ENCODE measurements at places on chromosomes 1 and 21.

DNA sequence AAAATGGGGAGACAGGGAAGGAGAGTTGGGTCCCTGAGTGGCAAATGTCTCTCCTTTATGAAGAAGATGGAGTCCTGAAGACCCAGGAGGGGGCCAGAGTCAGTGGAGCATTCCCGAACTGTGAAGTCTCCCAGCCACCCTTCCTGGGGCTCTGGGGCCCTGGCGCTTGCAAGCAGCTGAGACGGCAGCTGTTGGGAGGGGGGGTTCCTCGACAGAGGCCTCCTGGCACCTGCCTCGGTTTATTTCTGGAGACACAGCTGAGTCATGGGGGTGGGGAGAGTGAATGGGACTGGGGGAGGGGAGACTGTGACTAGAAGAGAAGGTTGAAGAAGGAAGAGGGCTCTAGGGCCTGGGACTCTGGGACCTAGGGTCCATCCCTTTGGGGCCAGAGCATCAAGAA lies 14.0 kb downstream of the NES start:
- no peak for DNase-seq

GRCh38 chr1:55443175-55443915 lies 228.2 kb upstream of the USP24 start:
- no peak for DNase-seq

DNA sequence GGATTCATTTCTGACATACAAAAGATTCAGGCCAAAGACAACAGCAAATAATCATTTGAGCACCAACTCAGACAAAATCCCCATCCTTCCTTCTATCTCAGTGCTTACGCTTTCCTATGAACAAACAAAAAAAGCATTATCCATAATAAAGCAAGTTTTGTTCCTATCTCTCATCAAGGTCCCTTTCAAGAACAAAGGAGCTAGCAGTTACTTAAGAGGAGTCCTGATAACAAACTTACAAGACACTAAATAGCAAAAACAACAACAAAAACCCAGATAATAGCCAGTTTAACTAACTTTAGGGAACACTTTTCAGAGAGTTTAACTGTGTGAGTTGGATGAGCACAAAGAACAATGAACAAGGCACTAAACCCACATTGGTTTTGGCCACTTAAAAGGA lies 10.5 kb downstream of the EVI5 start:
- DNase-seq, result no peak

- no peak for DNase-seq
Observed at GRCh38 chr1:47160716-47161115, 23.5 kb downstream of the CYP4A22 start.

- DNase-seq, result no peak
Observed at GRCh38 chr1:200755456-200755855, 16.8 kb downstream of the CAMSAP2 start.

DNA sequence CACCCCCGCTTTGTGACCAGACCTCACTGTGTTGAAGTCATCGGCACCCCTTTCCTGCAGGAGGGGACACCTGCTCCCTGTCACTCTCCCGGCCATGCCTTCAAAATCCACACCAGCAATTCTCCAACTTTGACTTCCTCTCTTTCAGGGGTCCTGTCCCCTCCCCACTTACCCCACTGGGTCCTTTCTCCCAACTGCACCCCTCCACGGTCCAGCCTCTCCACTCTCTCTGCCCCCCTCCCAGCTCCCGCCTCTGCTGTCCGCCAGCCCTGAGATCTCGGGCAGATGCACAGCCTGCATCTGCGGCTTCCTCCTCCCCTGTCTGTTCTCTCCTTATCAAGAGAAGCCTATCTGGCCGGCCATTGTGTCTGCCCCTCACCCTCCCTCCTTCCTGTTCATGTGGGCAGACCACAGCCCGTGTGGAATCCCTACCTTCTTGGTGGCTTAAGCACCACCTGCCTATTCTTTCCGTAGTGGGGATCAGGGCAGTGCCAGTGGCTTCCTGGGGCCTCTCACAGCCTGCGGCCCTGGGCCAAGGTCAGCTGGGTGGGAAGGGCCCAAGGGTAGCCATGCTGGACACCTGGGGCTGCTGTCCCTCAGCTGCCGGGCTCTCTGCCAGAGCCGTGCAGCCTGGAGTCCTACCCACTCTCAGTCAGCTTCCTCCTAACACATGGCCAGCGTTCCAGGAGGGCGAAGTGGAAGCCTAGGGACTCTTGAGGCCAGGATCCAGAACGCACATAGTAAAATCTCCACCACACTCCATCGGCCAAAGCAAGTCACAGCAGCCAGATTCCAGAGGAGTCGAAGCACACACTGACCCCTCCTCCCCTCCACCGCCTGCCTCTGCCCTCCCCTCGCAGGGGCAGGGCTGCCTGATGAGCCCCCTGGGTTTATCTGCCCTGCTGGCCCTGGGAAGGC lies 5.1 kb upstream of the HES4 start:
- no peak for DNase-seq

GRCh38 chr1:202010180-202011015 lies at the start of gene ELF3:
Gene ELF3 (plus strand): TSS chr1:202010587. CDS start chr1:202011137, 550 bp downstream.
- DNase-seq, result no peak

DNA sequence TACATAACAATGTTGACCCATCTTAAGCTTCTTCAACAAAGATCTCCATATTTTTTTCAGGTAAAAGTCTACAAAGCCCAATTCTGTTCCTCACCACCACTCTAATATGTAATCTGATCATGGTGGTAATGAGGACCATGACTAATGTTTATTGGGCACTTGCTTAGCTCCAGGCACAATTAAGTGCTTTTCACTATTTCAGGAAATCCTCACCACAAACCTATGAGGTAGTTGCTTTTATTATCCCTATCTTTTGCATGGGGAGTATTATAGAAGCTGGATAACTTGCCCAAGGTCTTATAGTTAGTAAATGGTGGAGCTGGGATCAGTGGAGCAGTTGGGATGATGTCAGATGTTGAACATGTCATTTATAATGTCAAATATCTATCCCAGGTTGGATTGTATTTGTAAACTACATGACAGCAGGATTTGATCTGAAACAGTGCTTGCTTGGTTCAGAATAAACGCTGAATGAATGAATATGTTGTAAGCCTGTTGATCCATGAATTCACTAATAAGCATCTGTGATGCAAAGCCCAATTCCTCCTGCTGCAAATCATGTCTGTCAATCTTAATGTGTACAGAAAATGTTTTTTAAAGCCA lies 283.3 kb upstream of the ST6GALNAC5 start:
- no peak for DNase-seq

- no peak for DNase-seq
Observed at GRCh38 chr21:28151758-28152157, 840.9 kb downstream of the LTN1 start.

DNA sequence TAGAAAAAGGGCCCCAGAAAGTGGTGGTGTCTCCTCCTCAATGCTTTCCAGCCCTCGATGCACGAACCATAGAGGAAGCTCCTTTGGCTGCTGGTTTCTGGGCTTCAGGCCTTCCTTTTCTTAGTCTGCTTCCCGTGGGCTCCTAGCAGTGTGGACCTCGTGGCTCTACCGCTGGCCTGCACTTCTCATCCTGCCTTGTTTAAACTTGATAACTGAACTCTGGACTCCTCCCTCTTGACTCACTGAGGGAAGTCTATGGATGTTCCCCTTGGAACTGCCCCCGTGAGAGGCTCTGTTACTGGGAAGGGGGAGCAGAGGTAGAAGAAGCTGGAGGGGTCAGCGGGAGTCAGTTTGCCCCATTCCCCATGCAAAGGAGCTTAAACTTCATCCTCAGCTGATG lies 75.3 kb upstream of the WDR26 start:
- no peak for DNase-seq

DNA sequence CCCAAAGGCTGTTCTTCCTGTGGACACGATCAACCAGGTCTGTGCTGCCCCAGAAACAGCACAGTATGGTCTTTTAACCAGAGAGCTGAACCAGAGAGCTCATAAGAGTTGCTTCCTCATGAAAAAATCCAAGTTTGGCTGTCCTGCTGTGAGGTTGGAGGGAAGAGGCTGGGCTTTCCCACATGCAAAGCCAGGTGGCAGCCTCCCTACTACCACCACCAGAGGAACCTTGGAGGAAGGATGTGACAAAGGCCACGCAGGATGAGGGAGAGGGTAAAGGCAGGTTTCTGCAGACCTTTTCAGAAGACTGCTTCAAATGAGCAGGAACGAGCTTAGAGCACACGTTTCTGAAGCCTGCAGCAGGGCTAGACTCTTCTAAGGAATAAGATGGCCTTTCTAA lies 27.1 kb downstream of the FAM78B start:
- no peak for DNase-seq

DNA sequence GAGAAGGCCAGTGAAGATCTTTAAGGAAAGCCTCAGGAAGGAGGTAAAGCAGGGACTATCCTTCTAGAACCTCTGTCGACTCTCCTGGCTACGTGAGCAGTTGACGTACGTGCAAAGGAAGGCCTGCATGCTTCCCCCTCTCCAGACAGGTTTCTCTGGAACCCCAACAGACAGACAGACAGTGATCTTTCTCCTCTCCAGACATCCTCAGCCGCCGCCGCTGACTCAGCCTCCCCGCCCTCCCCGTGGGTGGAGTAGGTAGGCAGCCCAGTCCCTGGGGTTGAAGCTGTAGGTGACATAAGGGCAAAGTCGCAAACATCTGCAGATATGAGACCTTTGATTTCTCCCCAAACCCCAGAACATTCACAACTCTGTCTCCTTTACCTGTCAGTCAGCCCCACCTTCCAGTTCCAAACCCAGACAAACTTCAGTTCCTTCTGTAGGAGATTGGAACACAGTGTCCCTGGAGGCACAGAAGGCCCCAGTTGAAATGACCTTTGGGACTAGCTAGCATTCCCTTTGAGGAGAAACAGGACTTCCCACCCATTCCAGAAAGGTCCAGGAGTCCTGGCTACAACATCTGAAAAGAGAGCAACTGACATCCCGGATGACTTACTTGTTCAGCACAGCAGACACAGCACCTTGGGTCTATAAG lies 146.0 kb upstream of the JUN start:
- peak; percentile 24 for DNase-seq

DNA sequence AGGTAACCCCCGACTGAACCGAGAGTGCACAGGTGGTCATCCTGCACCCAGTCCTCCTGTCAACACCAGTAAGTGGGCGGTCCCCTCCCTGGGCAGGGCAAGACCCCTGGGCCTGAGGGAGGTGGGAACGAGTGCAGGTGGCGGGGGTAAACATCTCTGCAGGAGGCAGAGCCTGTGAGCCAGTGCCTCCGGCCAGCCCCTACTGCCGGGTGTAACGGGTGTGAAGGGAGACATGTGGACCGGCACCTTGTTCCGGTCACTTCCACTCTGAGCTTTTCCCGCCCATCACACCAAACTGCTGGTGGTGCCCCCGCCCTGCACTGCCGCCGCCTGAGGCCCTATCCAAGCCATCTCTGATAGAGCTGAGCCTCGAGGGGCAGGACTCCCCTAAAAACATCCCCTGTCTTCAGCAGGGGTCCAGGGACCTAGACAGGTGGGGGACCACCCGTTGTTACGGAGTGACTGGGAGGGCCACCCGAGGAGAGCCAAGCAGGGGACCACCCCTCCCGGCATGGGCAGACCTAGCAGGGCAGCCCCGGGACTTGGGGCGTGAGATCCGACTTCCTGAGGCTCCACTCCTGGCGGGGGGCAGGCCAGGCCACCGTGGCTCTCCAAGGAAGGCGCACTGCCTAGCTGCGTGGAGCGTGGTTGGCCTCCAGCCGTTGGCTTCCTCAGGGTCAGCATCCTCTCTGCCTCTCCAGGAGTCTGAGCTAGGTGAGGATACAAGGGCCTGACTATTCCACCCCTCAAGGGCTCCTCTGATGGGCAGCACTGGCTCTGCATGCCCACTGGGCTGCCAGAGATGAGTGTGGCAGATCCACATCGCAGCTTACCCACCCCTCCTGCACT lies 43.8 kb upstream of the LBR start:
- DNase-seq, result no peak

DNA sequence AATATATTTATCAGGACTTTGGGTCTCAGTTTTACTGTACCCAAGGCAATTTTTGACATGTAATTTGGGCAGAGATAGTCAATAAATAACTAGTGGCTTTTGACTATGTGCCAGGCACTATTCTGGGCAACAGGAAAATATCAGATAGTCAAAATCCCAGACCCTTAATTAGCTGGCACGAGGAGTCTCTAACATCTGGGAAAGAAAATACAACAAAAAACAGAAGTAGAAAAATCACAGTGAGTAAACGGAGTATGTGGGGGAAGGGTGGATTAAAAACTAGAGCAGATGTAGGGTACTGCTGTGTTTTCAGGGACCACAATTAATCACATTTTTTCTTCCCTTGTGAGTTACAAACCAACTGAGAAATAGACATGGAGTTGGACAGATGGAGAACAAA lies 217.8 kb downstream of the NCAM2 start:
- DNase-seq, result no peak

- no peak for DNase-seq
Observed at GRCh38 chr1:105087506-105087905, 1337.8 kb downstream of the AMY1C start.

GRCh38 chr1:58435376-58435775 lies 111.2 kb downstream of the OMA1 start:
- DNase-seq, result no peak

DNA sequence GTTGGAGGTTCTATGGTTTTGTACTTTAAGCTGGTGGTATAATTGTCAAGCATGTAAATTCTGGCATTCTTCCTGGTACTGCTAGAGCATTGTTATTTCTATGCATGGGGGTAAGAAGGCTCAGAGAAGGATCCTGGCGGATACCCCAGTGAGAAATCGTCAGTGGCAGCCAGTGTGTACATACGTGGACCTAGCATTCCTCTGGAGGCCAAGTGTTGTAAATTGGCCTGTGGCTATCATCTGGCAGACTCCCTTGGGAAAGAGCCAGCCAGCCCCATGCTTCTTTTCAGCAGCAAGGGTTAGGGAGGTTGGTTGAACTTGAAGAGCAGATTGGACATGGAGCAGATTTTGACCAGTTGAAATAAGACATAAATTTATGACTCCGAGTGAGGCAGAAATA lies 5.2 kb upstream of the AGO3 start:
- DNase-seq, result no peak
